ENCODE measurements at places on chromosomes 11 and 22.

- DNase-seq = no peak
Measured at GRCh38 chr22:22700631-22701030, 56.2 kb downstream of the GGTLC2 start.

DNA sequence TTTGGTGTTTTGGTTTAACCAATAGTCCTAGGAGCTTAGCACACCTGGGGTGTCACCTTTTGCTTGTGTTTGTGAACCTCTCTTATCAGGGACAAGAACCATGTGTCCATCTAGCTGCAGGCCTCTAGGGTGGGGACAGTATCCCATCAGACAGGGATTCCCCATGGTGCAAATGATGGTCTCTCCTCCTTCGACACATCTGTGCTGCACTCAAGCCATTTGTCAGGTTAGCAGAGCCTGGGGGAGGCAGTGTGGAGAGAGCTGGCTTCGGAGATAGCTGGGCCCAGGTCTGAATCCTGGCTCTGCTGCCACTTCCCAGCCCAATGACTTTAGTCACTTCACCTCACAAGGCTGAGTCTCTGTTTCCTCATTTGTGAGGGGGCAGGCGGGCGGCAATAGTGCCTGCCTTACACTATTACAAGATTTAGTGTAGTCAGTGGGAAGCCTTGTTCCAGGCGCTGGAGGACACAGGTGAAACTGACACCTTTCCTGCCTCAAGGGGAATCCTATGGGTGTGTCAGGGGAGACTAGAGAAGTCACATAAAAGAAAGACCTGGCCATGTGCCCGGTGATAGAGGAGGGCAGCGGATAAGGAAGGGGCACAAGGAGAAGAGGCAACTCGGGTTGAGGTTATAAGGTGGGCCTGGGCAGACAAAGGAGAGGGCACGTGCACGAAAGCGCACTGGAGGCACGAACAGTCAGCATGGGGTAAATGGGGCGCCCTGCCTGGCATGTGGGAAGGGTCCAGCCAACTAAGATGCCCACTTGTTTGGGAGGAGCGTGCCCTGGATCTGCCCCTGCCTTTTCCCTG, 12.6 kb downstream of the KLHL35 start:
- no peak for DNase-seq

GRCh38 chr22:38850941-38851849, 7.4 kb upstream of the NPTXR start:
- no peak for DNase-seq

DNA sequence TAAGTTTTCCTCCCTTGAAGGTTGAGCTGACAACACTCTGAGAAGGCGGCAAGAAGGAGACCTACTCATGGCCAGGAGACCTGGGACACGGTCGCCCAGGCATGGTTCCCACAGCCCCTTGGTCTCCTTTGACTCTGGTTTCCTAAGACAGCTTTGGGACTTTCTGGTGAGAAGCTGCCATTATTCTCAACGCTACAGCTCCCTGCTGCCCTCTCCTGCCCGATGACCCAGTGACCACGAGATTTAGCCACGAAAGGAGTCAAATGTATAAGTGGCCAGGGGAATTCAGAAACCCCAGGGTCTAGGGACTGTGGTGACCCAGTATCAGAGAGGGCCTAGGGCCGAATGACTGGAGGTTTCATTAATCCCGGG, 699 bp upstream of the SDF2L1 start:
- DNase-seq = no peak

DNA sequence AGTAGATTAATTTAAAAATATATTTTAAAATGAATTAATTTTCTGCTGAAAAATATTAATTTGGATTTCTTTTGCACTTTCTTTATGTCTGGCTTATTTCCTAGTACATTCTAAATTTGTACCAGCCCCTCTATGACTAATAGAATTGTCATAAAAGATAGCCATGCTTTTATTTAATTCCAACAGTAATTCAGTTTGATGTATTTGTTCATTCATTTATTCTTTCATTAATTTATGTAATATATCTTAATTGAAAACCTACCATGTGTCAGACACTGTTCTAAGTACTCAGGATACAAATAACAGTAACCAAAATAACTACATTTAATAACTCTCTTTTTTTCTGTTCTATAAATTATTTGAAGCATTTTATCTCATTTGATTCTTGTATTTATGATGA, 264.0 kb upstream of the CCDC179 start:
- no peak for DNase-seq

- DNase-seq = no peak
Measured at GRCh38 chr22:48531108-48531507, 1296.6 kb downstream of the BRD1 start.

DNA sequence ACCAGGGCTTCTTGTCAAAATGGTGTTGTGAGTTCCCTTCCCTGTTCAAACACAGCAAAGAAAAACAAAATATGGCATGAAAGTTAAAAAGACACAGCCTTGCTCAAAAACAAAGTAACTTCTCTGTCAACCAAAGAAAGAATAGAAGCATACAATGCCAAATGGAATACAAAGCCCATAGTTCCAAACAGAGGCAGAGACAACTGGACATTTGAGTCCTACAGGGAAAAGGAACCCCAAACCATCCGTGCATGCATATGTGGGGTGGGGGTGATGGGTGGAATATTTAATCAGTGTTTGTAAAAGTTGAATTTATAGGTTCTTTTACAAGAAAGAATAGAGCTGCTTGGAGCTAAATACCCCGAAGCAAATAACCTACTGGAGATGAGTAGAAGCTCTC, 218.7 kb downstream of the FAM76B start:
- DNase-seq = no peak

DNA sequence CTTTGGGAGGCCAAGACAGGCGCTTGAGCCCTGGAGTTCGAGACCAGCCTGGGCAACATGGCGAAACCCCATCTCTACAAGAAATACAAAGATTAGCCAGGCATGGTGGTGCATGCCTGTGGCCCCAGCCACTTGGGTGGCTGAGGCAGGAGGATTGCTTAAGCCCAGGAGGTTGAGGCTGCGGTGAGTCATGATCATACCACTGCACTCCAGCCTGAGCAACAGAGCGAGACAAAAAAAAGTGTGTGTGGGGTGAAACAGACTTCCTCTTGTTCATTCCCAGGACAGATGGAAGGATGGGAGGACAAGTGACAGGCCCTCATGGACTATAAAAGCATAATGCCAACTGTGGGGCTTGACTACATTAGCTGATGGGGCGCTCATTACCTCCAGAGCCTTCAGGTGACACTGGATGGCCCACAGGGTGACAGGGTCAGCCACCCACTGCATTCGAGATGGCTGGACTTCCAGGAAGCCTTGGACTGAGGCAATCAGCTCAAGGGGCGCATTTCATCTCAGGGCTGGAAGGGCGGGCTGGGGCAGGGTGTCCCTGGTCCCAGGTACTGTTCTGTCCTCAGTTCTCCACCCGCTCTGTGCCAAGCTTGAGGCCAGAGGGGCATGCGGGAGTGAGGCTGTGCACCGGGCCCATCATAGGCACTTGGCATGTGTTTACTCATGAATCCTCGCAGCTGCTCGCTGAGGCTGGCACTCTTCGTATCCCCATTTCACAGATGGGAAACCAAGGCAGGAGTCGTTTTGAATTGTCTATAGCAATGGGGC, 12.5 kb downstream of the NPTXR start:
- no peak for DNase-seq

GRCh38 chr11:62260261-62260953, 9.6 kb upstream of the SCGB2A2 start:
- no peak for DNase-seq

DNA sequence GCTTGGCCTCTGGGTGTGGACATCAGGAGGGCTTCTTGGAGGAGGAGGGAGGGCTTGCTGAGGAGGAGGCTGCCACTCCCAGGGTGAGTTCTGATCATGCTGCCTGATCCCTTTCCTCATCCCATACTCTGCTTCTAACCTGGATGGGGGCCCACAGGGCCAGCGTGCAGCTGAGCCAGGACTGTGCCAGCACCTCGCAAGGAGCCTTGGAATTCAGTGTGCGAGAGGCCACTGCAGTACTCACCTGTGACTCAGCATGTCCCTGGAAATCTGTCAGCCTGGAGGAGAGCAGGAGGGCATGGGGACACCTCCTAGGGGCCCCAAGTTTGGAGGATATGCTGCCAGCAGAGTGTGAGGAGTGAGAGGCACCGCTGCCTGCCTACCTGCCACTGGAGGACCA, 4.2 kb upstream of the GAB4 start:
- no peak for DNase-seq

DNA sequence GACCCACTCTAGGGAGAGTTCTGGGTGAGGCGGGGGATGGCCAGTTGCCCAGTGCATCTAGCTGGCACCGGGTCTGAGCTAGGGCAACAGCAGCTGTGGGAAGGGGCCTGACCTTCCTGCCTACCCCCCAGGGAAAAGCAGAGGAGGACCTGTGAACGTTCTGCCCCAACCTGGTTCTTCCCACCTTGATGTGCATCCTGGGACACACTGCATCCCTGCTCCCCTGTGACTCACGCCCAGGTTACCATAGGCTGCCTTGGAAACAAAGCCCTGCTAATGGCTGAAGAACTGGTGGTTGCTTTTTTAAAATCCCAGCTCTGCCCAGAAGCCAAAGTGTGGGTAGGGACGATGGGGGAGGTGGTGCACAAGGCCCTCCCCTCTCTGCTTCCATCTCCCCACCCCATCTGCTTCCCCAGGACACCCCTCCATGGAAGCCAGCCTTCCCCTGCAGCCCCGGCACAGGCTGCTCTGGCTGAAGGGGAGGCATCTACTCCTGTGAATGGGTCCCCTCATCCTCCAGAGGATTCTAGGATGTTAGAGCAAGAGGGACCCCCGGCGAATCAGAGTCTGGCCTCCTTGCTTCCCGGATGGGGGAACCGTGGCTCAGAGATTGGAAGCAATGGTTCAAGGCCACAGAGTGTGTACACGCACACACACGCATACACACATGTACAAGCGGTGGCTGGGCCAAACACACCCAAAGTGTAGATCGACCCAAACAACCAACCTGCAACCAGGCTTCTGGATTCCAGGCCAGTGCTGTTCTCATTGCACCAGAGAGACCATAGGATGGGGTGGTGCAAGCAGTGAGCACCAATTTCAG, 7.6 kb upstream of the C11orf96 start:
- no peak for DNase-seq

DNA sequence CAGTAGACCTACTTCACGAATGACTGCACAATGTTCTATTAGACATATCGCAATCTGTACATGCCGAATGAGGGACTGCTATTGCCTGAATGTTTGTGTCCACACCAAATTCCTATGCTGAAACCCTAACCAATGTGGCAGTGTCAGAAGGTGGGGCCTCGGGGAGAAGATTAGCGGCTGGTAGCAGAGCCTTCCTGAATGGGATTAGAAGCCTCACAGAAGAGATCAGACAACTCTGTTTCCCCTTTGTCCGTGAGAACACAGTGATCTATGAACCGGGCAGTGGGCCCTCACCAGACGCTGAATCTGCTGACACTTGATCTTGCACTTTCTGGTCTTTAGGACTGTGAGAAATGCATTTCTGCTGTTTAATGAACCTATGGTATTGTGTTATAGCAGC, 33.1 kb downstream of the LRFN4 start:
- DNase-seq = no peak

- no peak for DNase-seq
Measured at GRCh38 chr11:106552694-106553203, 465.5 kb downstream of the GUCY1A2 start.

- DNase-seq = no peak
Measured at GRCh38 chr11:65377036-65377435, 5.4 kb downstream of the SLC25A45 start.

- no peak for DNase-seq
Measured at GRCh38 chr11:68194675-68195294, 18.3 kb downstream of the KMT5B start.

GRCh38 chr11:64687643-64688533, 35.1 kb downstream of the NRXN2 start:
- no peak for DNase-seq

- no peak for DNase-seq
Measured at GRCh38 chr11:48036011-48036410, 55.7 kb downstream of the PTPRJ start.

DNA sequence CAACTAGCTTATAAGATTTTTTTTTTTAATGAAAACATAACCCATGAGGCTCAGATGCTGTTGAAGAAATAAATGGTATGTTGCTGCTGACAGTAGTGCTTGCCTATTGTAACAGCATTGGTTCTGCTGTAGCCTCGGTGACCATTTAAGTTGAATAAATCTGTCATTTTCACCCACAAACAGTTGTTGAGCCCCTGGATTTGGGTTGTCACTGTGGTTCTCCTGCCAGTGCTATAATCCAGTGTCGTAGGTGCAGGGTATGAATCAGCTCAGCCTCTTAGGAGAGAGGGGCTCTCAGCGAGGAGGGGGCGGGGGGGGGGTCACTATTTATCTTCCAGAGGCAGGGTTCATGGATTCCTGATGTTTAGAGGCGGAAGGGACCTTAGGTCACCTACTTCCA, 49.9 kb upstream of the HORMAD2 start:
- no peak for DNase-seq

DNA sequence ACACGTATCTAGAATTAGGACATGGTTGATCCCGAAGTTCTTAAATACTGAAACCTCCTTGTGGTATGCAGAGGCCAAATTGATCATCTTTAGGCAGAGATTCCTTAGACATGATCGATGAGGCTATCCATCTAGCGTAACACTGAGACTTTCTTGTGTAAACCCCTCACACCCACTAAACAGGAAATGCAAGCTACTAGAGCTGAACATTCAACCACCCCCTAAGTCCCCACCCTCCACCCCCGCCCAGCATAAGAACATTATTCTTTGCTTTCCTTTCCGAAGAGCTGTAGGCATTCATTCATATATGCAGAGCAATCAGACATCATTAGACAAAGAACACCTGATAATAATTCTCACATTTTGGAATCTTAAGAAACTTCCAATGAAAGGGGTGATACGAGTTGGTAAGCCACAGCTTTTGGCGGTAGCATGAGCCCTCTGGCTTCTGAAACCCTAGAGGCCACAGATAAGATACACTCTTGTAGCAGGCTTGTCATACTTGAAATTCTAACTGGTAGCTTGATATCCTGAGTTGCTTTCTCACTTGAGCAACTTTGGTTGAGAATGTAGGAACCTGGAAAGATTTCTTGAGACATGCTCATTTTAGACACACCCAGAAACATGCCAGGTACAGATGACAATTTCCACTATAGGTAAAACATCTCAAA, 42.2 kb downstream of the FLI1 start:
- no peak for DNase-seq

DNA sequence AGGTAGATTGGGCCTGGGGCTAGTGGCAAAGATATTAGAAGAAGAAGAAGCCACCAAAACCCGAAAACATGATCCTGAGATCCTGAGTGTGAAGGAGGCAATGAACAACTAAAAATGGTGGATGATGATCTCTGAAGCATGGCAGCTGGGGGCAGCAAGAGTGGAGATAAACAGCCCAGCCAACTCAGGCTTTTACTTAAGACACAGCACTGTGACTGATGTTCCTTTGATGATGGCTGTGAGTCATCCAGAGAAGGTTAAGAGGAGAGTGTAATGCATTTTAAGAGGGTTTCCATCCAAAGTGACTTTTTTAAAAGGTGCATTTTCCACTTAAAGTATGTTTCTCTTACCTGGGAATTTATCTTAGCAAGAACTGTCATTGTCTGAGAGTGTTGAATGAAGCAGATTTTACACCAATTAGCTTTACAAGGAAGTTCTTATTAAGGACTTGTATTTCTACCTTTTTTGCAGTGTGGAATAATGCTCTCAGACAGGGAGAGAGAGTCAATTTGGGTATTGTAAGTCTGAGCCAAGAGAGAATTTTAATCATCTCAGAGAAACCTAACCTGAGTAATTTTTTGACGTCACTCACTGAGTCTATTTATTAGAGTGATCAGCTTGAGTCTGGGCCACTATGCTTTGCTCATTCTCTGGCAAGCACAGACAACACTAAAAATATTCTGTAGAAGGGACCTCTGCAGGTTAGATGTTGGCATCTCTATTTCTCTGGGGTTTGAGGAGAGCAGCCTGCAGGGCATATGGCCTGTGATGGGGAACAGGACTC, 14.1 kb upstream of the CALCB start:
- DNase-seq = no peak
